ENCODE measurements at places on chromosomes 6 and 20.

DNA sequence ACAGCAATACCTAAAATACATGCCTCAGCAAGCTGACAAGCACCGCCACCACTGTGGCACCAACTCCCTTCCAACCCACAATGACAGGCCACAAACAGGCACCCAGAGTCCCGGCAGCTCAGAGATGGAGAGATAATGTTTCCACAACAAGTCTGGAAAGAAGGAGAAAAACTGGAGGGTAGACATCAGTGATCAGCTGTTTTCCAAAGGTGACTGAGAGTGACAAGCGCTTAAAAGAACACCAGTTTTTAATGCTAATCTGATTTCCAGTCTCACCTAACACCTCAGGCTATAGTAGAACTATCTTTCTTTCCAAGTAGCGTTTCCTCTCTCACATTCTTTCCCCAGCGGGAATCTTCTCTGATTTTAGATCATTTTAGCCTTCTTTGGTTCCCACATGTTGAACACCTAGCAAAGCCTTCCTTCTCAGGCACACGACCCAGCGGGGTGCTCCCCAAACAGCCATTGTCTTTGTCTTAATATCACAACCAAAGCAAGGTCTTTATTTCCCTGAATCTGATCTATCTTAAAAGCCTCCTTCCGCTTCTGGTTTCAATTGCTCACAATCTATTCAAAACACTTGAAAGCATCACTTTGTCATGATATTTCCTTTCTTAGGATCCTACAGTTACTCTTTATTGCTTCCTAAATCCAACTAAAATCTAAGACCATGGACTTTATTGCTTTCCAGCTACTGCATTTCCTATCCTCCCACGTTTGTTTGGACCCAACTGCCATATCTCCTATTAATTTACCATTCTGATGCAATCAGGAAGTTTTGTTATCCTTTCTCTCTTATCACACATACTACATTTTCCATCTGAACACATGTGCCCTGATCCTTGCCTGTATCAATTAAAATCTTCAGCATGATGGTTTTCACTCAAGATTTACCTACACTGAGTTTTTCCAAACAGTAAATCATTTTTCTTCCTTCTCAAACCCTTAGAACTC lies 282.7 kb downstream of the ADGB start:
- no peaks in the 10 kb centered on the region for H3K27me3 ChIP-seq
- H3K27ac ChIP-seq = no peak overlapping the region
- no peak overlapping the region for H3K4me3 ChIP-seq

DNA sequence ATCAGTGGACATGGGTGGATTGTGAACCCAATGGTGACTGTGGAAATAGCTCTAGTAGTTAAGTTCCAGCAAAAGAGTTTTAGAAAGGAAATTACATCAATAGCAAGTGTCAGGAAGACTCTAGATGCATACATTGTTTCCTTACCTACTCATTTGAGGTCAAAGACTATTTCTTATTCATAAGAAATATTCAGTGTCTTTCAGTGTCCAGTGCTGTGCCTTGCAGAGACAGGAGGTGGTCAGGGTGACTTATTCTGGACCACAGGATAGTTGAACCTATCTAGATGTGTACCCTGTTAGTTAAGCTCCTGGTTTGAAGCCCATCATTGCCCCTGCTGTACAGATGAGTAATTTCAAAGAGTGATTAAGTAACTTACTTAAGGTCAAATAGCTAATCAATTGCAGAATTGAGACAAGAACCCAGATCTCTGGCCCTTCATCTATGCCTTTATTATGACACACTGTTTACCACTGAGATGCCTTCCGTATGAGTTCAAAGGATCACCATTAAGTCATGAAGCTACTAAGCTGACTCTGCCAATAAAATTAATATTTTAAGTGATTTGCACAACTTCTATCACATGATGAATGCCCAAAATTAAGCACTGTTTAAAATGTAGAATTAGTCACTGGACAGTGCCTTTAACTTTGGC lies 136.1 kb downstream of the PDSS2 start:
- H3K36me3 ChIP-seq = no peaks in the 10 kb centered on the region
- H3K27ac ChIP-seq = no peak overlapping the region
- H3K4me3 ChIP-seq = no peak overlapping the region
- no peaks in the 10 kb centered on the region for H3K4me1 ChIP-seq
- no peak for DNase-seq

DNA sequence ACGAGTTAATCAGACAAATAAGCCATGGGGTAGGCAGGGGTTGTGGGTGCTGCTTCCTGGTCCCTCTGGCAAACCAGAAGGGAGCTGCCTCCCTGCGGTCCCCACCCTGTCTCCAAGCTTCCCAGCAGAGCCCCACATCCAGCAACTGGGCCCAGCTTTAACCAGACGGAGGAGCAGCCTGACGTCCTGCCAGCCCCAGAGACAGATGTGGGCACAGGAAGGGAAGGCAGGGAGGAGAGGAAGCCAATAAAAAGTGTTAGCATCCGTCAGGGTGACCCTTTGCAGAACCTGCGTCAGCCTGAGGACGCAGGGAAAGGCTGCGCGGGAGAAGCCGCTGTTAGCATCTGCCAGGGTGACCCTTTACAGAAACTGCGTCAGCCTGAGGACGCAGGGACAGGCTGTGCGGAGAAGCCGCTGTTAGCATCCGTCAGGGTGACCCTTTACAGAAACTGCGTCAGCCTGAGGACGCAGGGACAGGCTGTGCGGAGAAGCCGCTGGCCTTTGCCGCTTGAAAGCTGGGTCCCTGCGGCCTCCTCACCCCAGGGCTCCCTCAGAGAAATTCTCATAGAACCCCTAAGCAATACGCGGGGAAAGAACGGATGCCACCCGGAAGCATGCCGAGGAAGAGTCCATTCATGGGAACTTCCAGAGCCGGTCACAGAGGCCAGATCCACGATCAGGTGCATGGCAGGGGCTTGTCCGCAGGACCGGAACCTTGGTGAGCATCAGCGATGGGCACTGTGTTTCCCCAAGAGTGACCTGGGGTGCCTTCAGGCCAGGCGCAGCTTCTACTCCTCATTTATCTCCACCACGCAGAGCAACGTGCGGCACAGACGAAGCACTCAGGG lies 15.9 kb downstream of the DLL1 start:
- no peak overlapping the region for H3K27ac ChIP-seq
- peak; percentile 27 for DNase-seq
- H3K4me1 ChIP-seq = peaks cover 13% of the 10 kb centered on the region
- H3K36me3 ChIP-seq = no peaks in the 10 kb centered on the region

DNA sequence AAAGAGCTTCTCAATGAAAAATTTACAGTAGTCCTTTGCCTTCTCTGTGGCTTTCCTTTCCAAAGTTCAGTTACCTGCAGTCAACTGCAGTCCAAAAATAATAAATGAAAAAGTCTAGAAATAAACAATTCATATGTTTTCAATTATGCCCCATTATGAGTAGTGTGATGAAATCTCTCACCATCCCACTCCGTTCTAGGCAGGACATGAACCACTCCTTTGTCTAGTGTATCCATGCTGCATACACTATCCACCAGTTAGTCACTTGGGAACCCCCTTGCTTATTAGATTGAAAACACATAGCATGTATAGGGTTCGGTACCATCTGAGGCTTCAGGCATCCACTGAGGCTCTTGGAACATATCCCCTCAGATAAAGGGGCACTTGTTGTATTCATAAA lies 80.6 kb upstream of the EYA4 start:
- no peaks in the 10 kb centered on the region for H3K4me1 ChIP-seq
- H3K27me3 ChIP-seq = no peaks in the 10 kb centered on the region
- DNase-seq = no peak
- H3K27ac ChIP-seq = no peak overlapping the region
- H3K36me3 ChIP-seq = no peaks in the 10 kb centered on the region

DNA sequence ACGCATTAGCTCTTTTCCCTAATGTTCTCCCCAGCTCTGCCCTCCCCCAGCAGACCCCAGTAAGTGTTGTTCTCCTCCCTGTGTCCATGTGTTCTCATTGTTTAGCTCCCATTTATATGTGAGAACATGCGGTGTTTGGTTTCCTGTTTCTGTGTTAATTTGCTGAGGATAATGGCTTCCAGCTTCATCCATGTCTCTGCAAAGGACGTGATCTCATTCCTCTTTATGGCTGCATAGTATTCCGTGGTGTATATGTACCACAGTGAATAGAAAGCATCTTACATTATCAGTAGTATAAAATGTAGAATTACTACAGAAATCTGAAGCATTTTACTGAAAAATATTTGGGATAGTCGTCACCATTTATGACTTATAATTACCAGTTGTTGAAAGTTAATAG lies 21.8 kb downstream of the HLA-DRA start:
- no peak overlapping the region for H3K4me3 ChIP-seq
- no peak for DNase-seq
- H3K36me3 ChIP-seq = no peaks in the 10 kb centered on the region
- H3K27ac ChIP-seq = no peak overlapping the region
- no peaks in the 10 kb centered on the region for H3K27me3 ChIP-seq

DNA sequence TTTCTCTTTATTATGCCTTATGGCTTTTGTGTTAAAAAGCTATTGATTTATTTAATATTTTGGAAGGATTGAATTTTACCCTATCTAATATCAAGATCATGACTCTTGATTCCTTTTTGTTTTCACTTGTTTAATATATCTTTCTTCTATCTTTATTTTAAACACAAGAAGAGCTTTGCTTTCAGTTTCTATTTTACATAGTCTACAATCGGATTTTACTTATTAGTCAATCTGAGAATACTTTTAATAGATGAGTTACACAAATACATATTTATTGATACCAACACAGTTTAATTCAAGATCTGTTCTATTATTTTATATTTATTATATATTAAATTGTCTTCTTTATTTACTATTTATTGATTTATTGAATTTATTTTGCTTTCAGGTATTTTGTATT lies 218.8 kb downstream of the ESR1 start:
- H3K27ac ChIP-seq = no peak overlapping the region
- H3K4me1 ChIP-seq = no peaks in the 10 kb centered on the region
- no peak overlapping the region for H3K4me3 ChIP-seq
- H3K36me3 ChIP-seq = no peaks in the 10 kb centered on the region
- no peaks in the 10 kb centered on the region for H3K27me3 ChIP-seq

GRCh38 chr6:130624046-130624445 lies 203.2 kb upstream of the SMLR1 start:
- DNase-seq = no peak
- H3K27ac ChIP-seq = no peak overlapping the region
- no peak overlapping the region for H3K4me3 ChIP-seq
- H3K4me1 ChIP-seq = no peaks in the 10 kb centered on the region
- H3K36me3 ChIP-seq = no peaks in the 10 kb centered on the region

- H3K4me1 ChIP-seq = no peaks in the 10 kb centered on the region
- H3K27ac ChIP-seq = no peak within 1 kb of the TSS
- no peaks in the 10 kb centered on the region for H3K27me3 ChIP-seq
- H3K36me3 ChIP-seq = no peaks in the 10 kb centered on the region
Measured at GRCh38 chr6:49499623-49500022, at the start of gene GLYATL3. Gene GLYATL3, plus strand, starts transcription at chr6:49499923. Its CDS starts 12,068 bp downstream, at chr6:49511991.

DNA sequence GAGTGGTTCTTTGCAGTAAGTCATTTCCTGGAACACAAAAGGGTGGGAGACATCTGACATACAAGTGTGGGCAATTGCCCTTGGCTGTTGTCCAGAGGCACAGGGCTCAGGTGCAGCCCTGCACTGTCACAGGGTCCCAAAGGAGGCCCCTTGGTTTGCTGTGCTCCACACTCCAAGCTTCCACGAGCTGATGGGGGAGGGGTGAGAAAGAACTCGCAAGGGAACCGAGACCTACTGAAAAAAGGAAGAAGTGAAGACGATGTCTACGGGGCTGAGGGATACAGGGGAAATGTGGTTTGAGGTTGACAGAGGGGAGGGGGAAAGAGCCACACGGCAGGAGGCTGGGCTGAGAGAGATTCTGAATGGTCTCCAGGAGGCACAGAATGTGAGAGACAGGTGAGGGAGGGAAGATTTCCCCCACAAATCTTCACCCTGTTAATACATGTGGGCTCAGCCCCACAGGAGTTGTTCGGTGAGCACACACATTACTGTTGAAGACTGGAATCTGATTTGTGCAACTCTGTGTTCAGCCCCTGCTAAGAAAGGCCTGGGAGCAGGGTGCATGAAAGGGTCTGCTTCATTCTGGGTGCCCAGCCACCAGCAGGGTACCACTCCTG lies 123.4 kb downstream of the LY86 start:
- no peaks in the 10 kb centered on the region for H3K36me3 ChIP-seq
- peaks cover 4% of the 10 kb centered on the region for H3K4me1 ChIP-seq
- no peak overlapping the region for H3K4me3 ChIP-seq

DNA sequence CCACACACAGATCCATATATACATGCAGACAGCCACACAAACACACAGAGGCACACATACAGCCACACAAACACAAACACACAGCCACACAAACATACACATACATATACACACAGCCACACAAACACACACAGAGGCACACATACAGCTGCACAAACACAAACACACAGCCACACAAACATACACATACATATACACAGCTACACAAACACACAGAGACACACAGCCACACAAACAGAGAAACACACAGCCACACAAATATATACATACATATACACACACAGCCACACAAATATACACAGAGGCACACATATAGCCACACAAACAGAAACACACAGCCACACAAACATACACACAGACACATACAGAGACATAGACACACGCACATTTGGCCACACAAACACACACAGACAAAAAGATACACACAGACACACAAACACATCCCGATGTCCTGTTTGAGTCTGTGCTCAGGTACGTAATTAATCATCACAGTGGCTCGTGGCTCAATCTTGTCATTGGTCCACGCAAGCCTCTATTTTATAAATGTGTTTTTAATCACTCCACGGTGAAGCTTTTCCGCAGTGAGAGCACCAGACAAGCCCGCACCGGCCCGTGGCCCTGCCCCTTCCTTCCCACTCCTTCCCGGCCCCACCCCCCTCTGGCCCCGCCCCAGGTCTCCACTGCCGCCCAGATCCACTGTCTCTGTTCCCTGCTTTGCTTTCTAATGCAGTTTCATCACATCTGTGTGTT lies 135.3 kb downstream of the CDH4 start:
- H3K27me3 ChIP-seq = no peaks in the 10 kb centered on the region
- no peak overlapping the region for H3K27ac ChIP-seq
- H3K4me3 ChIP-seq = no peak overlapping the region
- DNase-seq = no peak

GRCh38 chr6:118895859-118896258 lies 1.9 kb downstream of the ASF1A start:
- no peak overlapping the region for H3K4me3 ChIP-seq
- no peaks in the 10 kb centered on the region for H3K27me3 ChIP-seq
- peaks cover 16% of the 10 kb centered on the region for H3K4me1 ChIP-seq

DNA sequence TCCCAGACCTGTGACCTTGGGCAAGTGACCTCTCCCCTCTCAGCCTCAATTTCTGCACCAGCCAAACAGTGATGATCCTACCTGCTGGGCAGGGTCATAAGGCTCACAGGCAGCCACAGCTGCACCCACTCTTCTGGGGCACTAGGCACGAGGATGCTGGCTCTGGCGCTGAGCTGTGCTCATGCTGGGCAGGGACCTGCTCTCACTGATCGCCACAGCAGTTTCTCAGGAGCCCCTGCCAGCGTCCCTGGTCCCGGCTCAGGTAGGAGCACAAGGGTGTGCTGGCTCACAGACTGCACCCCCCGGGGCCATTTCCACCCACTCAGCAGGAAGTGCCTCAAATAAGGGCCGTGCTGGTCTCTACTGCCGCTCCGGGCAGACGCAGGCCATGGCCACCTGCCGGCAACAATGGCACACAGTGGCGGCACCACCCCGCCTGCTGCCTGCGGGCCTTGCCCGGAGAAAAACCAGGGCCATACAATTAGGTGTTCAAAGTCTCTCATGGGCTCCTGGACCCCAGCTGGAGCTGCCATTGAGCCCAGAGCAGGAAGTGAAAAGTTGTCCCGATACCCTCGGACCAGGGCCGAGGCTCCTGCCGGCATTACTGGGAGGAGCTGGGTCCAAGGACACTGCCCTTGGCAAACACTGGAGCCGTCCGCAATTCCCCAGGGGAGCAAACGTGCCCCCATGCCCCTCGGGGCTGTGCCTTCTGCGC lies 4.6 kb upstream of the CABLES2 start:
- H3K27ac ChIP-seq = no peak overlapping the region
- H3K4me3 ChIP-seq = no peak overlapping the region
- H3K4me1 ChIP-seq = peaks cover 5% of the 10 kb centered on the region
- no peaks in the 10 kb centered on the region for H3K27me3 ChIP-seq

All from ovary (tissue), 10 donors.